ENCODE measurements at places on chromosomes 4 and X.

- no peak for DNase-seq
Observed at GRCh38 chrX:20352935-20353336, 86.2 kb upstream of the RPS6KA3 start.

GRCh38 chr4:159212675-159213293 is 109.9 kb downstream of the RAPGEF2 start:
- DNase-seq: no peak

- no peak for DNase-seq
Observed at GRCh38 chrX:114800719-114801118, 216.7 kb downstream of the IL13RA2 start.

GRCh38 chr4:183596067-183596757 is 62.8 kb downstream of the RWDD4 start:
- DNase-seq: no peak

GRCh38 chr4:71445811-71446210 is 107.0 kb downstream of the SLC4A4 start:
- no peak for DNase-seq

GRCh38 chr4:184395451-184395917 is 78.9 kb downstream of the IRF2 start:
- no peak for DNase-seq

GRCh38 chr4:114343015-114343414 is 255.6 kb upstream of the UGT8 start:
- no peak for DNase-seq

GRCh38 chrX:52261125-52261462 is 76.4 kb downstream of the MAGED4 start:
- DNase-seq: no peak

DNA sequence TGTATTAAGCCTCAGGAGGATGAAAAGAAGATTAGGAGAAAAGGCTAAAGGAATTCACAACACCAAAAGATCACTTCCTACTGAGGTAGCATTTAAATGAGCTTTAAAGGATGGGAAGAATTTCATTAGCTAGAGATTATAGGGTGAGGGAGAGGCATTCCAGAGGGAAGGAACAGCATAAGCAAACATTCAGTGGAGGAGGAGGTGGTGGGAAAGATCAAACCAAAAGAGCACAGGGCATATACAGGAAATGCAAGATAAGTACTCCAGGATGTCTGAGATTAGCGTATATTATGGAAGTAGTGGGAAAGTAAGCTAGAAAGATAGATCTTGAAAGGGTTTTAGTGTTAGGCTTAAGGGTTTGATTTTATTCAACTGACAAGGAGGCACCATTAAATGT is 84.8 kb downstream of the COL4A6 start:
- no peak for DNase-seq

DNA sequence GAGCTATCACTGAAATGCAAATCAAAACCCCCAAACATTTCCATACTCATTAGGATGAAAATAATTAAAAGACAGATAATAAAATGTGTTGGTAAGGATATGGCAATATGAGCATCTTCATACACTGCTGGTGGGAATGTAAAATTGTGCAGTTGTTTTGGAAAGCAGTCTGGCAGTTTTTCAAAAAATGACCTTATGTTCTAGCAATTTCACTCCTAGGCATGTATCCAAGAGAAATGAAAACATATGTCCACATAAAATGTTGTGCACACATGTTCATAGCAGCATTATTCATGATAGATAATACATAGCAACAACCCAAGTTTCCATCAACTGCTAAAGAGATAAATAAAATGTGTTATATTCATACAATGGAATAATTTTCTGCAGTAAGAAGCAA is 14.8 kb upstream of the GPRASP2 start:
- no peak for DNase-seq

DNA sequence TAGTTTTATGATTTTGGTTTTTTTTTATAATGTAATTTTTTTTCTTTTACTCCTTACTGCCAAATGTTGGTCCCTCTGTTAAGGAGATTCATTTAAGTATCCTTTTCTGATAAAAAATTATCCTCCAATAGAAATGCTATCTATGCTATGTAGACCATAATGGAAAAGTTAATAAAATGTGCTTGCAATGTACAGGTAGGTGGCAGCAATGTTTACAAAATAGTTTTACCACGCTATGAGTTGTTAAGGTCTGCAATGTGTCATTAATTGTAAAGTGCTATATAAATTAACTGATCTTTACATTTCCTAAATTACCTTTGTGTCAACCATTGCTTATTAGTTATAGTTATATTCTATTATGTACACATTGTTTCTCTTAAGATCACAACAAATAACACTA is 3.8 kb upstream of the CENPC start:
- DNase-seq: peak; percentile 39

DNA sequence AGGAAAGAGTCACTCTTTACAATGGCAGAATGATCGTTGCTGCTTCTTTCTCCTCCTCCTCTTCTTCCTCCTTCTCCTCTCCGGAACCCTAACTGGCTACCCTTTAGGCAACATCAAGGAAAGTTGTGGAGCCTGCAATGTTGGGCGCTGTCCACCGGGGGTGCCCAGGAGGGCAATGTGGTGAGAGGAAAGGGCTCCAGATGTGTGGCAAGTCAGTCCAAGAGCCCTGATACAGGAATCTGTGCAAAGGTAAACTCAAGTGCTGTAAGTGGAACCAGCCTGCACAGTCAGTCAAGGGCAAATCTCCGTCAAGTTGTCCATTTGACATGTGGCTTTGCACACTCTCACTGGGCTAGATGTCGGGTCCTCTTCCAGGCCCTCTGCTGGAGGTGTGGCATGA is 2.8 kb downstream of the RTL5 start:
- peak; percentile 62 for DNase-seq

DNA sequence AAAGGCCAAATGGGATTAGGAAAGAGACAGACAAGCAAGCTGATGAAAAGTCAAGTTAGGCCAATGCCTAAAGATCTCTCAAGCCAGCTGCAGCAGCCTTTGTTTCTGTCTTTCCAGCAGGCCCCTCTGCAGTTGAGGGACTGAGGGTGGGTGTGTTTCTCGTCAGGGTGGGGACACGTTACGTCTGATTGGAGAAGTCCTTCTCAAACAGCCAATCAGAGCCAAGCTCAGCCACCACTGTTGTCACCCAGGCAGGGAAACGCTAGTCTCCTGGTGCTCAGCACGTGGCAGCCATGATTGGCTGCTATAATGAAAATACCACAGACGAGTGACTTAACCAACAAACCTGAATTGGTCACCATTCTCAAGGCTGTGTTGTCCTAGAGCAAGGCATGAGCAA is 177.1 kb upstream of the LCORL start:
- no peak for DNase-seq
